ENCODE measurements at places on chromosomes 11 and 22. TPM values are rescaled to one million over a fixed set of nuclear protein-coding genes. Genes with fewer than 3 reads are reported as not detected.

GRCh38 chr22:41595703-41596102, 6.1 kb upstream of the PMM1 start:
- H3K4me1 ChIP-seq, result no peaks in the 10 kb centered on the region
- H3K27me3 ChIP-seq, result no peaks in the 10 kb centered on the region
- no peak overlapping the region for H3K4me3 ChIP-seq

GRCh38 chr11:21771097-21771496, 421.8 kb upstream of the ANO5 start:
- no peak overlapping the region for H3K27ac ChIP-seq
- H3K4me1 ChIP-seq, result no peaks in the 10 kb centered on the region
- H3K27me3 ChIP-seq, result no peaks in the 10 kb centered on the region
- H3K36me3 ChIP-seq, result no peaks in the 10 kb centered on the region
- no peak for DNase-seq
- H3K4me3 ChIP-seq, result no peak overlapping the region

DNA sequence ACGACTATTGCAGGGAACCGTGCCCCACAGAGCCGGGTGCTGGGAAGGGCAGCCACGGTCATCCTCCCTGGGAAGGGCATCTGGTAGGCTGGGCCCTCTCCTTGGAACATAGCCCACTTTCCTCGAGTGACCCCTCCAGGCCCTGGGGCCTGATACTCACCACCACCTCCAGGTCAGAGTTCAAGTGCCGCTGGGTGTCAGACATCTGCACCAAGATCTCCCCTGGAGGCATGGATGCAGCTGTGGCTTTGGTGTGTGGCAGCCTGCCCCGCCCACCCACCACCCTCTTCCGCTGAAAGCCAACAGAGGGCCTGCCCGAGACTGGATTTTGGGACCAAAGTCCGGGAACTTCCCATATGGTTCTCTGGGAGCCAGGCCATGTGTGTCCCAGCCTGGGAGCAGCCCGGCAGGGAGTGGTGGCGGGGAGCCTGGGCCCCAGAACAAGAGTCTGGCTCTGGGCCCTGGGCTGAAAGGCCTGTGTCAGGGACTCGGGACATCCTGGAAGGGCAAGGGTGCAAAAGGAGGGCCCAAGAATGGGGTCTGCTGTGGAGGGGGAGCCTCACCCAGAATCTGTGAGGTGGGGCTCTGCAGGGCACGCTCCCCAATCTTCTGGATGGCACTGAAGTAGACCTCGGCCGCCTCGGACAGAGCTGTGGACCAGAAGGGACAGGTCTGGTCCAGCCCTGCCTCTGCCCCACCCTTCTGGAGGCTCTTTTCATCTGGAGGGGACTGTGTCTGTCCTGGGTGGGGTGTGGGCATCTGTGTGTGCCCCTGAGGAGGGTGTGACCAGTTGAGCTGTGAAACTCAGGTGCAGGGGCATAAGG, 2.6 kb downstream of the BAIAP2L2 start:
- peaks cover 2% of the 10 kb centered on the region for H3K36me3 ChIP-seq
- no peak for DNase-seq
- no peak overlapping the region for H3K27ac ChIP-seq
- H3K4me1 ChIP-seq, result peaks cover 12% of the 10 kb centered on the region
- no peak overlapping the region for H3K4me3 ChIP-seq

- H3K27me3 ChIP-seq, result peaks cover 9% of the 10 kb centered on the region
- H3K4me1 ChIP-seq, result no peaks in the 10 kb centered on the region
- peak overlapping the region; percentile 15 for H3K27ac ChIP-seq
- H3K4me3 ChIP-seq, result no peak overlapping the region
- peaks cover 17% of the 10 kb centered on the region for H3K36me3 ChIP-seq
Measured at GRCh38 chr11:43497144-43497543, 138.4 kb downstream of the TTC17 start.

DNA sequence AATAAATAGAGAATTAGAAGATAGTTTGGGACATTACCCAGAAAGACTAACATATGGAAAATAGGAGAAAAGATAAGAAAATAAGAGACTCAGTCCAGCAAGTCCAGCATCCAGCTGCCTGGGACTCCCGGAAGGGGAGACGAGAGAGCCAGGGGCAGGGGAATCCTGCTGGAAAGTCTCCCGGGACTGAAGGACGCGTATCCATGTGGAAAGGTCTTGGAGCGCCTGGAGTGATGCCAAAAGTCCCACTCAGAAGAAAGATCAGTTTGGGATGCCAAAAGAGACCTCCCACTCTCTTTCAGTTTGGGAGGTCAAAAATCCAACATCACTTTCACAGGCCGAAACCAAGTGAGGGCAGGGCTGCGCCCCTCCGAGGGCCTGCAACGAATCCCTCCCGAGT, 30.7 kb downstream of the LRFN4 start:
- H3K27ac ChIP-seq, result no peak overlapping the region
- H3K4me1 ChIP-seq, result peaks cover 10% of the 10 kb centered on the region
- no peaks in the 10 kb centered on the region for H3K36me3 ChIP-seq
- DNase-seq, result no peak
- no peak overlapping the region for H3K4me3 ChIP-seq

DNA sequence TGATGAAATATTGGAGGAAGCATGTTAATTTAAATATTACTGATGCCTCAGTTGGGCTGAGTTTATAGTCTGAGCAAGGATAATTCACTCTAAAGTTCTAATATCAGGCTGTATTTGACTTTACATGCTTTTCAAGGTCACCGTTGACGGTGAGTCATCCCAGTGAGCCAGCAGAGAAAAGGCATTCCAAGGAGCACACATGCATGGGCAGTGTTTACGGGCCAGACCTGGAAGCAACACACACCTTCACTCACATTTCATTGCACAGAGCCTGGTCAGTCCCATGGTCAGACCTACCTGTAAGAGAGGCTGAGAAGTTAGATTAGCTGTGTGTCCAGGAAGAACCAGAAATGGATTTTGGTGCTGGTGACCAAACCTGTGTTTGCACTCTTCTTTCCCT, 53.5 kb downstream of the COMMD9 start:
- no peak overlapping the region for H3K4me3 ChIP-seq
- no peaks in the 10 kb centered on the region for H3K36me3 ChIP-seq
- no peaks in the 10 kb centered on the region for H3K4me1 ChIP-seq
- no peak for DNase-seq

Gene ASRGL1
- total RNA-seq, result 41.6 TPM

Gene UCP2
- total RNA-seq, result 103 TPM
